ENCODE measurements at places on chromosomes 2 and 18.

- no peak for DNase-seq
Measured at GRCh38 chr2:69483696-69484095, 46.5 kb upstream of the NFU1 start.

DNA sequence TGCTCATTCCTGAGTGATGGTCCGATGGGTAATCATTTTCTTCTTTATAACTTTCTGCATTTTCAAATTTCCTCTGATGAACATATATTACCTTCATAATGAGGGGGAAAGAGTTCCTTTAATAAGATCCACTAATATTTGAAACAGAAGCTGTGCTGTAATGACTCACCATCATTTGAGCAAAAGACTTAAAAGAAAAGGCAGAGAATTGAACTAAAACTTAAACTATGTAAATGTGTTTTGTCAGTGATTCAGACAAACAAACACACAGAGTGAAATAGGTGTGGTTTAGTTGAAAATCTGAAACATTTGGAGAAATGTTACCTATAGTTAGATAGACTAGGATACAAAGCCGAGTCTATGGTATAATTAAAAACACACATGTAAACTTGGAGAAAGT, 209.6 kb downstream of the STK39 start:
- no peak for DNase-seq

GRCh38 chr2:191234376-191234775, 10.8 kb upstream of the MYO1B start:
- DNase-seq = no peak

DNA sequence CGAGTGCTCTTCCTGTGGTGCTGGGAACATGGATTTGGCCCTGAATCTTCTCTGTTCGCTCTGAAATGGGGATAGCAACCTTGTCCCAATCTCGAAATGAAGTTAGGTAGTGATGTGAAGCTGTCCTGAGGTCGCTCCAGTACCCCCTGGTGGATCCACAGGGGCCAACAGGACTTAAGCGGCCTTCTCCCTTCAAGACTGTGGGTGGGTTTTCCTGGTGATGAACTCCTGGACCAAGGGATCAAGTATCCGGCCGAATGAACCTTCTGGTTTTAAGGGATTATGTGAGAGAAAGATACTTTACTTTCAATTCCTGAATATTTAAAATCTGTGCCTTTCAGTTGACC, 156.5 kb downstream of the NAPG start:
- no peak for DNase-seq

DNA sequence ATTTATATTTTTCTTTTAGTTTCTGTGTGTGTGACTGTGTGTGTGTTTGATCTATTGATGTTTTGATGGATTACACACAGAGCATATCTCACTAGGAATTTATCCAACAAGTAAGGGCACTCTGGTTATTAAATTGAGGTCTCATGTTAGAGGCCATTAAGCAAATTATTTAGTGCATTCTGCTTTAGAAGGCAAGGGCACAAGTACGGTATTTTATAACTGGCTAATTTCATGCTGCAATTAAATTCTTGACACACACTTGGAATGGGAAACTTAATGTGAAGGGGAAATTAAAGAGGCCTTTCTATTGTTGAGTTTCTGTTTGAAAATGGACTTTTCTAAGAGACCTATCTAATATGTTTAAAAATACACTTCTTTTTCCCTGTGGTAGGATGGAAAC, 25.8 kb downstream of the NYAP2 start:
- DNase-seq = no peak

DNA sequence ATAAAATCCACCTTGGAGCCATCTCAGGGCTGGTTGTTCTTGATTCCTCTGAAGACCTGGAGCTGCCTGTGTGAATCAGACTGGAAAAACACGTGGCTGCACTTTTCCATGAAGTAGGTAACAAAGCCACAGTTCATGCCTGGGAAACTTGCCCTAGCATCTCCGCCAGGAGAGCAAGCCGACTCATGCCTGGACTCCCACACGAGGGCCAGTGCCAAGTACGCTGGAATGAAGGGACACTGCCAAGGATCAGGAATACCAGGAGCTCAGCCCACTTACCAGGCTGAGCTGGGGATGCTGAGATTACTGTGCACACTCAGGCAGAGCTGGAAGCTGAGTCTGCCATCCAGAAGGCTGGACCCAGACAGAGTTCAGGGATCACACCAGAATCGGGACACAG, 10.9 kb upstream of the FHL2 start:
- DNase-seq = no peak

- DNase-seq = peak; percentile 42
Measured at GRCh38 chr2:71071681-71072398, 3.4 kb downstream of the NAGK start.

DNA sequence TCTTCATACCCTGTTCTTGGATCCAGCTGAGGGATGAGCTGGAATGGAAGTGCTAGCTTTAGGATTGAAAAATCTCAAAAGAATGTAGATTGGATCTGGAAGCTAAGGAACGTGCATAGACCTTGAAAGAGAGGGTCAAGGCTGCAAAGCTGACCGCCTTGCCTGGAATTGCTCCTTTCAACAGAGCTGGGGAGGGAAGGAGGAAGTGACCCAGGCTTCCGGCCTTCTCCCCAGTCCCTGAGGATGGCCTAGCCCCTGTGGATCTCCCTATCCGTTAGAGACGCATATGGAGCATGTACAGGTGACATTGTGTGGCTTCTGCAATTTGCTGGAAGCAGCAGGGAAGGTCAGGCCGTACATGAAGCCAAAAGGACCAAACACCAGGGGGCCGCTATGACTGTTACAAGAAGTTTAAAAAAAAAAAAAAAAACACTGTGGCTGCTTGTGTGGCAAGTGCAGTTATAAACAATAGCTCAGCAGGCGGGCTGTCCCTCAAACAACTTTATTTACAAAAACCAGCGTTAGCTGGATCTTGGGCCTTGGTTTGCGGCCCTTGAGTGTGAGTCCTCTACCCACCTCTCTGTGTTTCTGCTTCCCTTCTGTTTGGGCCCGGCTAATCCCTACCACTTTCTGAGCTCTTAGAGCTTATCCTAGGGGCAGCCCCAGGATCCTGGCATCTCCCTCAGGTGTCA, 227.6 kb downstream of the SEPTIN10 start:
- no peak for DNase-seq

DNA sequence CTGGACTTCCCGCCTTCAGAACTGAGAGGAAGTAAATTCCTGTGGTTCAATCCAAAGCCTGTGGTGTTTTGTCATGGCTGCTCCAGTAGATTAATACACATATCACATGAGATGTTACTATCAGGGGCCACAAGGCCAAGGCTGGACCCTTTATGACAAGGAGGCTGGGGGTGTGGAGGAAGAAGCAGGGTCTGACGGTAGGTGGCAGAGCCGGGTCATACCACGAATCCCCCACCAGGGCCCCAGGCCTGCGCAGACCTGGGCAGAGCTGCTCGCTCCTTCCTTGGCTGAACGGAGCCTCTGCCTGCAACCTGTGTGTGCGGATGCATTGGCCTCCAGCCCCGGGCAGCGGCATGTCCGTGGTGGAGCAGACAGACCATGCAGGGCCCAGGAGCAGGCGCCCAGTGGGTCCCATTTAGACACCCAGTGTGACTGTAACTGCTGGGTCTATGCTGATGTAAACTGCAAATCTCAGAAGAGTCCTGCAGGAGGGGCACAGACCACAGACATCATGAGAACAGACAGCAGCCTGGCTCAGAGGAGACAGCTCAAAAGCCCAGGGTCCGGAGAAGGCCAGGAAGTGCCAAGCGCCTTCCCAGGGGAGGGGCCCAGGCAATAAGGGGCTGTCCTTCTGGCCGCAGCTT, 155.2 kb downstream of the PXDN start:
- DNase-seq = no peak

DNA sequence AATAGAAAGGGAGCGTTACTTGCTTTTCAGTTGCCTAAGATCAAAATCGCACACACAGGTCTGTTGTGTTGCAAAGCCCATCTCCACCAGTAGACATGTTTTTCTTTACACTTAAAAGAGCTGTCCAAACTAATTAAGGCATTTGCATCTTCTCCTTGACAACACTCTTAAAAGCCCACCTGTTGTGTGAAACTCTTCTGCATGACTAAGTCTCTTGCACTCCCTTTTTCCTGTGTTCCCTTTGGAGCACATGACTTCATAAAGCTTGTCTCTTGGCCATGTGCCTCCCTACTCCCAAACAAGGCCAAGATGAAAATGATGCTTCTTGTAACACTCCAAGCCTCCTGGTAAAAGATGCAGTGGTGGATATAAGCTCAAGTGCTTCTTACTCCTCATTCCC, 26.1 kb downstream of the PID1 start:
- DNase-seq = no peak

GRCh38 chr2:28991021-28991420, 9.9 kb downstream of the TOGARAM2 start:
- DNase-seq = no peak

DNA sequence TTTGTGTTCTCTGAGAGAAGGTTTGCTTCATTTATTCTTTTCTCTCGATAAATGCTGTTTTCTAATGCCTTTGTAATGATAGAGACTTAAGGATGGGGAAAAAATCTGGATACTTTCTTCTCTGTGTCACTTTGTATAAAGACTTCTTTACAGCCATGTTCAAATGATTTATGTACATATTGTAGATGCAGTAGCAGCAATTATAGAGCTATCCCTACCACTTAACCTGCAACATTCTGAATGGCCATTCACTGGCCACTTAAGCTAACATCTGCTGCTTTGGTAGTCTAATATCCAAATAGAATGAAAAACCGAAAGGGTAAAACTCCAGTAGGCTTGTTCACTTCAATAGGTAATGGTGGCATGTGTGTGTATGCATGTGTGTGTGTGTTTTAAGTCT, 97.8 kb downstream of the CSRNP3 start:
- no peak for DNase-seq

DNA sequence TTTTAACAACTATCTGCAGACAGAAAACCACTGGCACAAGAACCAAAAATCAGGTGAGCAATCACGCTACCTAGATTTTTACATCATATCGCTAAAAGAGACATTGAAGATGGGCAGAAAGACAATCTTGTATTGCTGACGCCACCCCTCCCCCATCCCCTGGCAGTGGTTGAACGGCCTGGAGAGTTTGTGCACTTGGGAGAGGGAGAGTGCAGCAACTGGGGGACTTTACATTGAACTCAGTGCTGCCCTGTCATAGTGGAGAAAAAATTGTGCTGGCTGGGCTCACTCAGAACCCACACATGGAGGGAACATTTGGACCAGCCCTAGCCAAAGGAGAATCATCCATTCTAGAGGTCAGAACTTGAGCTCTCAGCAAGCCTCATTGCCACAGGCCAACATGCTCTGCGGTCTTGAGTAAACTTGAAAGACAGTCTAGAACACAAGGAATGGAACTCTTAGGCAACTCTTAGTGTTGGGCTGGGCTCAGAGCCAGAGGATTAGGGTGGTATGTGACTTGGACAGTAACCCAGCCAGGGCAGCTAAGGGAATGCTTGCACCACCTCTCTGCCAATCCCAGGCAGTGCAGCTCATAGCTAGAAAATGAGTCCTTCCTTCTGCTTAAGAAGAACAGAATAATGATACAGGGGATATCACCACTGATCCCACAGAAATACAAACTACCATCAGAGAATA, 220.0 kb upstream of the CYP26B1 start:
- no peak for DNase-seq

GRCh38 chr2:171939743-171940071, 17.4 kb downstream of the HAT1 start:
- no peak for DNase-seq

GRCh38 chr2:12036640-12036983, 290.2 kb downstream of the LPIN1 start:
- no peak for DNase-seq

- no peak for DNase-seq
Measured at GRCh38 chr2:158317642-158318041, 138.9 kb downstream of the CCDC148 start.

DNA sequence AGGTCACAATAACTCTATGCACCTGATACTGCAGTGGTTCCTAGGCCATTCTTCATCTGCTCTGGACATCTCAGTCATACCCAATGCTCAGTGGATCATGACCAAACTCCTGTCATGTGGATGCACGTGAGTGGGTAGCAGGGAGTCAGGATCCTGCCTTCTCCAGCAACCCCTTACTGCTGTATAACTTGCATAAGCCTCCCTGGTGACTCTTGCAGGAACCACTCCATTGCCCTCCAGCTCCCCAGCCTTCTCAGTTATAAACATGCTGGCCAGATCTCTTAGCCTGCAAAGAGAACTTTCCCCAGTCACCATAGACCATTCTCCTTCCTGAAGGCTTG, 98.6 kb upstream of the ZNF397 start:
- no peak for DNase-seq

- no peak for DNase-seq
Measured at GRCh38 chr2:157592948-157593347, 35.7 kb downstream of the ACVR1C start.

GRCh38 chr2:237480988-237481525, 6.0 kb upstream of the MLPH start:
- DNase-seq = no peak

GRCh38 chr2:235043762-235044500, 92.1 kb downstream of the SH3BP4 start:
- DNase-seq = no peak

DNA sequence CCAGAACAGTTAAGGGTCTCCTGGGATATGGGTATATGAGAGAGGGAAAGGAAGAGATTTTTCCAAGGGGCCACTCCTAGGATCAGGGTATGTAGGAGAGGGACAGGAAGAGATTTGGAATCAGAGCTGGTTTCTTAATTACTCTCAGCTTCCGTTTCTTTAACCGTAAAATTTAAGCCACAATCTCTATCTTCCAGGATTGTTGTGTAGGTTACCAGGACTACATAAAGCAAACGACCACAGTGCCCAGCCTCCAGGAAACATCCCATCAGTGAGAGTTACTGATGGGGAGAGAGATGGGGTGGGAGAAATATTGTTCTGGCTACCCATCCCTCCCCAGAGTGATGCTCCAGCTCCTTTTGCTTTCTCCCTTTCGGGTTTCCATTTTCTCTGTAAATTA, 114.6 kb upstream of the THUMPD2 start:
- no peak for DNase-seq

DNA sequence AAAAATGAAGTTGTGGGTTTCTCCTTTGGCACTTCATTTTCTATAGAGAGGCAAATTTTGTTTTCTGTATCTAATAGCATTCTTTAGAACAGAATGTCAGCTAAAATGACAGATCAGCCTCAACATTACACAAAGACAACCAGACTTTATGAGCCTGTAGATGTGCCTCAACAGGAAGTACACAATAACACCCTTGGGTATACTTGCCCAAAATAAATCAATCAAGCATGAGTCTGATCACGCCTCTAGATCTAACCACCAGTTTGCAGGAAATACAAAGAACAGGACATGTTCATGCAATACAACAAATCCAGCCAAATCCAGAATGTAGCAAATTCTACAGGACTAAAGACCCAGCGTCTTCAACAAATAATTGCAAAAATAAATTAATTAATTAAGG, 11.2 kb upstream of the DAPL1 start:
- no peak for DNase-seq

DNA sequence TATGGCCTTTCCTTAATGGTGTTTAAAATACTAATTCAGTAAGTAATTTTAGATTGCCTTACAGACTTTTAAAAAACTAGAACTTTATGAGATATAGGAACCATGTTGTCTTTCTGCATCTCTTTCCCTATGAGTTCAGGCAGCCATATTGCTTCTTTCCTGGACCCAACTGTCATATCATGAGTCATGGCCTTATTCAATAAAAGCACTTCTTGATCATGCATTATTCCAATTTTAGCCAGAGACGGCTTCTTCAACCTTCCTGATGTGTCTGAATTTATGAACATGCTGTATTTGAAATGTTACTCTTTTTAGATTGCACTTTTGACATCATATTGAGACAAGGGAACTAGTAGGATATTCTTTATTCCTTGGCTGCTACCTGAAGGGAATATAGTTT, 65.4 kb upstream of the MAP3K20 start:
- no peak for DNase-seq

GRCh38 chr2:39508198-39508597, 71.1 kb upstream of the MAP4K3 start:
- no peak for DNase-seq

GRCh38 chr2:237549643-237550415, 16.5 kb upstream of the PRLH start:
- no peak for DNase-seq

Measured in activated T-helper 1 cell treated with Interleukin-2 at 50 U/mL for 16 hours (primary cell).